ENCODE measurements at places on chromosomes 2 and 18.

DNA sequence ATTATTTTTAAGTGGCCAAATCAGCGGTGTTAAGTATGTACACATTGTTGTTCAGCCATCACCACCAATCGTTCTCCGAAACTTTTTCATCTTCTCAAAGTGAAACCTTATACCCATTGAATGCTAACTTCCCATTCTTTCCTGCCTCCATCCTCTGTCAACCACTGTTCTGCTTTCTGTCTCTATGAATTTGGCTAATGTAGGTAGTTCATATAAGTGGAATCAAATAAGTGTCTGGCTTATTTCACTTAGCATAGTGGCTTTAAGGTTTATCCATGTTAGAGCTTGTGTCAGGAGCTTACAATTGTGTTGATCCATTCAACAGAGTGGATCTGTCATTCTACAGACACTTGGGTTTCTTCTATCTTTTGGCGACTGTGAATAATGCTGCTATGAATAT, 192.1 kb downstream of the WDR7 start:
- no peak overlapping the region for H3K4me3 ChIP-seq
- peaks cover 9% of the 10 kb centered on the region for H3K36me3 ChIP-seq
- no peak overlapping the region for H3K27ac ChIP-seq
- H3K27me3 ChIP-seq, result no peaks in the 10 kb centered on the region

GRCh38 chr2:96413323-96413722, 77.8 kb downstream of the NCAPH start:
- DNase-seq, result no peak
- H3K4me1 ChIP-seq, result no peaks in the 10 kb centered on the region
- no peak overlapping the region for H3K4me3 ChIP-seq

GRCh38 chr2:30627151-30627550, 180.1 kb downstream of the CAPN13 start:
- no peak overlapping the region for H3K27ac ChIP-seq
- H3K4me1 ChIP-seq, result peaks cover 12% of the 10 kb centered on the region

DNA sequence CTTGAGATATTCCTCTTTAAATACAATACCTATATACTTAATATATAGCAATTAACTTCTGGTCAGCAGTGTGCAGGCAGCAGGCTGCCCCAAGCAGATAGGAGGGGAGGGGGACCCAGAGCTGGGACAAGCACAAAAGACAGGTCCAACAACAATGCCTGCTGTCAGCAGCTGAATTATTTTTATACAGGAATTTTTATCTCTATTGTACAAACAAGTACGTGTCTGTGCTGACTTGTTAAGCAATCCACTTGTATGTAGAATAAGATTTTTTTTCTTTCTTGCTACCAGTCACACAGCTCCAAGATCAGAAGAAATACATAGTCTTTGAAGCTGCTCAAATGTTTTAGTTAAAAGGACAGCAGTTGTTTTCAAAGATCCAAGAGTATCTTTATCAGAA, 16.7 kb downstream of the BCL11A start:
- H3K4me3 ChIP-seq, result no peak overlapping the region
- H3K36me3 ChIP-seq, result peaks cover 71% of the 10 kb centered on the region
- DNase-seq, result no peak

- no peak overlapping the region for H3K4me3 ChIP-seq
- no peaks in the 10 kb centered on the region for H3K27me3 ChIP-seq
- peak overlapping the region; percentile 49 for H3K27ac ChIP-seq
These were observed 36.8 kb upstream of the CPS1 start for GRCh38 chr2:210519594-210519993.

DNA sequence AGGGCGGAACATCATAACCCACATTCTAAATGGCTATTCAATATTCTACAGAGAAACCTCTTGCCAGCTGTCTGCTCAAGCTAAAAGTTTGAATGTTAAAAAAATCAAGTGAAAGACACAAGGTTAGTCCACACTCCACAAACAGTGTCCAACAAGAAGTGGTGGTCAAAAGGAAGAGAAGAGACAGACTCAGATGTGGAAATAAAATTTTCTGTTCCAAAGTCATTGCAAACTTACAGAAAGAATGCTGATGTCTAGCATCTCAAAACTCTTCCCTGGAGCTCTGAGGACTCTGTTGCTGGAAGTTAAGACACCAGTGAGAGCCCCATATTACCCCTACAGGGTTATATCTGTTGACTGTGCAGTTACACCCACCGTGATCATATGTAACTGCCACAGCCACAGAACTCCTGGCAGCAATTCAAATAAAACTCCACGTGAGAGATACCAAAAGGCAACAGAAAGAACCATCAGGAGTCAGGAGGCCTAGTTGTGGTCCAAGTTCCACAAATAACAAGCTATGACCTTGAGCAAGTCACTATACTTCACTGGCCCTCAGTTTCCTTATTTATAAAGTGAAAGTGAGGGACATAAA, 60.9 kb downstream of the AAK1 start:
- peaks cover 30% of the 10 kb centered on the region for H3K36me3 ChIP-seq
- peaks cover 29% of the 10 kb centered on the region for H3K4me1 ChIP-seq
- peak overlapping the region; percentile 70 for H3K27ac ChIP-seq
- no peak overlapping the region for H3K4me3 ChIP-seq
- peak; percentile 40 for DNase-seq

- no peak overlapping the region for H3K4me3 ChIP-seq
- H3K27me3 ChIP-seq, result no peaks in the 10 kb centered on the region
- no peaks in the 10 kb centered on the region for H3K36me3 ChIP-seq
- H3K27ac ChIP-seq, result no peak overlapping the region
- H3K4me1 ChIP-seq, result no peaks in the 10 kb centered on the region
- DNase-seq, result no peak
These were observed 61.5 kb upstream of the KLF7 start for GRCh38 chr2:207227062-207227748.

- DNase-seq, result no peak
- no peaks in the 10 kb centered on the region for H3K27me3 ChIP-seq
- H3K4me1 ChIP-seq, result no peaks in the 10 kb centered on the region
- H3K27ac ChIP-seq, result no peak overlapping the region
These were observed 183.0 kb upstream of the CYP26B1 start for GRCh38 chr2:72330652-72331051.

- DNase-seq, result no peak
- H3K27me3 ChIP-seq, result peaks cover 5% of the 10 kb centered on the region
- no peaks in the 10 kb centered on the region for H3K4me1 ChIP-seq
- H3K27ac ChIP-seq, result no peak overlapping the region
- H3K36me3 ChIP-seq, result no peaks in the 10 kb centered on the region
These were observed 113.7 kb upstream of the NRP2 start for GRCh38 chr2:205568620-205569019.

- no peaks in the 10 kb centered on the region for H3K36me3 ChIP-seq
- no peak overlapping the region for H3K4me3 ChIP-seq
- H3K27ac ChIP-seq, result no peak overlapping the region
These were observed 56.8 kb upstream of the MGAT4A start for GRCh38 chr2:98787700-98788099.

Data from DND-41 (cell line).